ENCODE measurements at places on chromosomes 4 and X.
A peak's percentile ranks its signal among the peaks of the same experiment; 100 is the strongest.

DNA sequence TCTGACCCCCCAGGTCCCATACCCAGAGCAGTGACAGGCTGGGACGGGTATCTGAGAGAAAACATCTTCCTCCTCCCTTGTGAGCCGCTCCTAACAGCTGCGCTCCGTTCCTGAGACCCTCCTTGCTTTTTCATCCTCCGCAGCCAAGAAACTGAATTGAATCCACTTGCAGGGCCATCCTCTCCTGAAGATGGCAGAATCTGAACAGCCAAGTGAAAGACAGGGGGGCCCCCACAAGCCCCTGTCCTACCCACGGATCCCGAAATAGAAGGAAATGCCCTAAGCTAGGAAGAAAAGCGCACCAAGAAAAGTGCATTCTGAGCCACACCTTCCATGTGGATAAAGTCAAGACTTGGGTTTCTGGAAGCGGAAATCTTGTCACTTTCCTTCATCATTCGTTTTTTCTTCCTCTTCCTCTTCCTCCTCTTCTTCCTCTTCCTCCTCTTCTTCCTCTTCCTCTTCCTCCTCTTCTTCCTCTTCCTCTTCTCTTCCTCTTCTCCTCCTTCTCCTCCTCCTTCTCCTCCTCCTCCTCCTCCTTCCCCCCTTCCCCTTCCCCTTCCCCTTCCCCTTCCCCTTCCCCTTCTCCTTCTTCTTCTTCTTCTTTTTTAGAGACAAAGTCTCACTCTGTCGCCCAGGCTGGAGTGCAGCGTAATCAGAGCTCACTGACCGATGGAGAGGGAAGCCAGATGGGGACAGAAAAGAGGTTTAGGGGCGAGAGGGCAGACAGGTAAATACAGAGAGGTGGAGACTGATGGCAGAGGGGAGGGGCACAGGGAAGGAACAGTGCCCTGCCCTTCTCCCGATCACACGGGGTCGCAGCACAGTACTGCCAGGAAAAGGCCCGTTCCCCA lies 86.0 kb upstream of the WWC2 start:
- no peak for DNase-seq

DNA sequence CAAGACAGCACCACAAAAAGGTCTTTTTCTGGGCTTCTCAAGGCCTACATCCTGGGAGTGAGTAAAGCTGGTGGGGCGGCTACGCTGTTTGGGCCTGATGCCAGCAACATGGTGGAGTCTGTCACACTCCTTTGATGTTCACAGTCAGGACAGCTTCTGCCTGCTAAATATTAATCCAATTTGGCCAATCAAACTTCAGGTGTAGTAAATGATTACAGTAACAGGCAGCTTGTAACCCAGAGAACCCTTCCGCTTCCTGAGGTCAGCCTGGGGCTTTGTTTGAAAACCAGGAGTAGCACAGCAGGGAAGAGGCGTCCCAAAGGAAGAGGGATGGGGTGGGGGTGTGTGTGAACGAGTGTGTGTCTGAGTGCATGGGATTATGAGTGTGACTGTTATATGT lies 220.4 kb downstream of the MAML3 start:
- DNase-seq: no peak

DNA sequence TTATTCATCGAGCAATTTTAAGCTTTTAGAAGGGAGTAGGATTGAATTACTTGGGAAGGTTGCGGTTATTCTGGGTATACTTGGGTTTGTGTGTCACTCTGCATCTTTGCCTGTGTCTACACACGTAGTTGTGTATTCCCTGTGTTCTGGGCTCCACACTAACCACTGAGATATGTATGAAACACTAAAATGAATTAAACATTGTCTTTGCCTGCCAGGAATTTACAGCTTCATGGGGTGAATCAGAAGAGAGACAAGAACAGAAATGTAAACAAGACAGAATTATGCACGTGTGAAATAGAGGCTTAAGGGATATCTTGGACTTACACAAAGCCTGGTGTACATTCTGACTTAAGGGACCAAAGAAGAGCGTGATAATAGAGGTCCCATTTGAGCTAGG lies 228.5 kb downstream of the AFF2 start:
- no peak for DNase-seq

- peak; percentile 93 for DNase-seq
These were observed 51.0 kb downstream of the GUCY1B1 start for GRCh38 chr4:155809835-155810234.

GRCh38 chr4:81065446-81065845 lies 34.9 kb downstream of the BMP3 start:
- DNase-seq: no peak

DNA sequence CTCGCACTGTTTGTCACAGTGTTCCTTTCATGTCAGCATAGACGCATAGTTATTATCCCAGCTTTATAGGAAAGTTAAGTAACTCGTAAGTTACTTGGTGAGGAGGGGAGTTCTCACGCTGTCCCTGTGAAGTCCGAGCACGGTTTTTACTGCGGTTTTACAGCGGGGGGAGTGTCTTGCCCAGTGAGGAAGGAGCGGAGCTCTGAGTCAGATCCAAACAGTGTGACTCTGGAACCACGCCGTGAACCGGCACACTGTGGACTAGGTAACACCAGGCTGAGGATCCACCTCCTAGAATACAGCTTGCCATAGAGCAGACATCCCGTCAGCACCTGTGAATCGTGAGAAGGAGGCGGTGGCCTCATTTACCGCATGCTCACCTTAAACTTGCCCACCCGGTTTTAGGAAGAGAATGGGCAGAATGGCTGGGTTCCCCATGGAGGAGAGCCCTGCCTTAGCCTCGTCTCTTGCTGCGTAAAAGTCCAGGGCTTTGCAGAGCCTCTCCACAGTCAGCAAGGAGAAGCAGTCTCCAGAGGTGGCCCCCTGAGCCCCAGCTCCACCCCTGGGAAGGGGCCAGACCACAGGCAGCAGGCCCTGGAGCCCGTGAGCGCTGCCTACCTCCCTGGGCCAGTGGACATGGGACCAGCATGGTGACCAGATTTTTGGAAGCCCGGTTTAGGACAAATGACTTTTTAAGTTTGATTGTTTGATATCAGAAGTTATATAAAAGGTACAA lies 40.2 kb upstream of the HGFAC start:
- no peak for DNase-seq

DNA sequence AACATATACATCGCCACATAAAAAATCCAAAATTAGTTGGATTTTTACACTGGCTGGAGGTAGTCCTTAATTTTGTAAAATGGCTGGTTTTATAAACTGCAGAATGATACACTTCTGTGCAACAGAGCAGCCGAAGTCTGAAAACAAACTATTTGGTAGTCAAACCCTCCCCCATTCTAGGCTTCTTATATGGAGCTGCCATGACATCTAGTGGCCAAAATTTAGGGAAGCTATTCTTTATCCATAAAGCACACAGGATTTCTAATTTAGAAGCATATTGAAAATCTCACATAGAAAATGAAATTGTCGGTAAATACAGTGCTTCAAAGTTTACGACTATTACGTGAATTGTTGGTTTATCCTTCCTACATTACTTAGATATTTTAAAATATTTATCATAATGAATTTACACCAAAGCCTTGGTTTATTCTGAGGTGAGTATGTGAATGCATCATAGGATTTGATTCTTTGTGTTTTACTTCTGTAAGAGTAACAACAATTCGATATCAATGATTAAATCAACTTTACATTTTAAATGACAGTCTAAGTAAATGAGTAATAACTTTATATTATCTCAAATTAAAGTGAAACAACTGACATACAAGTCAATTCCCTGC lies 113.4 kb upstream of the FAM241A start:
- DNase-seq: peak; percentile 59

DNA sequence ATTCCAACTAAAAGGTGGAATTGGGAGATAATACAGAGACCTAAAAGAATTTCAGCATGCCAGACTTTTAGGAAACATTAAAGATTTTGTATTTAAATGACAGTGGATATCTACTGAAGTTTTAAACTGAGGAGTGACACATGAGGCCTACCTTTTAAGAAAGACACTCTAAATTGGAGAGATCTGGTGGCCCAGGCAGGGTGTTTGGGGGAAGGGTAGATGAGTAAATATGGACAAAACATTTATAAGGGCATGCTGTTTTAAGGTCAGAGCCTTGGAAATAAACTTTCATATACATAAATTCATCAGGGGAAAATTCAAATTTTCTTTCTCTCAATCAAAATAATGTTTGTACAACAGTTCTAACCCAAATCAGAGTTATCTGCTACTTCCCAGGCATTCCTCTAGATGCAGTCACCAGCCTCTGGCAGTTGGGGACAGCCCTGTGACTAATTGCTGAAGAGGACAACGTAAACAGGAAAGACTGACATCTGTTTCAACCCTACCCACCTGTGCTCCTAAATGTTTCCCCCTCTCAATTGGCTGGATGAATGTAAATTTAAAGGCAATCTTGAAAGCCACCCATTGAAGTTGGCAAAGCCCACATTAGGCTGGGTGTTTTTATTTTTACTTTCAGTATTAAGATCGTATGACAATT lies 1646.9 kb upstream of the ADGRL3 start:
- peak; percentile 79 for DNase-seq

DNA sequence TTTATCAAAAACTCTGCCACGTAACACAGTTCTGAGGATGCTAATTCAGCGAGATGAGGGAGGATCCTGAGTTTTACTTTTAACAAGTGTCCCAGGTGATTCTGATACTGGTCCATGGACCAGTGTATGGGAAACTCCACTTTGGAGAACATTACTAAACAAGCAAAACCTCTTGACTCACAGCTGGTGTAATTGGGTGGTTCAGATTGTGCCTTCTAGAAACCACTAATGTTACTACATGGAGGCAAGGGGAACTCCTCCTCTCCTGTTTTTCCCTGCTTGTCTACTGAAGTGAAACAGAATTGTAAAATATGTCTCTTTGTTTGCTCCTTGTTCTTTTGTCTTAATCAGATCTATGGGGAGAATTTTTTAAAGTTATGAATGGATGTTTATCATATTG lies 62.6 kb downstream of the FRAS1 start:
- no peak for DNase-seq

GRCh38 chr4:112145790-112146501 lies 692 bp downstream of the FAM241A start:
- peak; percentile 78 for DNase-seq

GRCh38 chrX:123476611-123477219 lies 256.1 kb downstream of the THOC2 start:
- DNase-seq: no peak

DNA sequence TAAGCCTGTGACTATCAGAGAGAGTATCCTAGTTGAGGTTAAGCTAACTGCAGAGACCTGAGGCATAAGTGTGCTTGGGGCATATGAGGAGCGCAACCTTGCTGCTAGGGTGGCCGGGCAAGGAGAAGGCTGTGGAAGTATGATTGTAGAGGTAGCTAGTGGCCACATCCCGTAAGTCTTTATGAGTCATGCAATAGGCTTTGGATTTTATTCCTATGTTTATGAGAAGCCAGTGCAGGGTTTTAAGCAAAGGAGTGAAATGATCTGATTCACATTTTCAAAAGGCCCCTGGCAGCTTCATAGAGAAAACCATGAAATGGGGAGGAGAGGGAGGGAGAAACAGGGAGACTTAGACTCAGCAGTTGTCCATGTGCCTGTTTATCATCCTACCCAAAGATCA lies 92.1 kb upstream of the WDFY3 start:
- DNase-seq: no peak
